Nucleus accumbens (tissue), 56 donors: ENCODE measurements at places on chromosomes 7 and 10.

GRCh38 chr10:98429320-98430072 lies 14.5 kb upstream of the PYROXD2 start:
- no peak for DNase-seq

DNA sequence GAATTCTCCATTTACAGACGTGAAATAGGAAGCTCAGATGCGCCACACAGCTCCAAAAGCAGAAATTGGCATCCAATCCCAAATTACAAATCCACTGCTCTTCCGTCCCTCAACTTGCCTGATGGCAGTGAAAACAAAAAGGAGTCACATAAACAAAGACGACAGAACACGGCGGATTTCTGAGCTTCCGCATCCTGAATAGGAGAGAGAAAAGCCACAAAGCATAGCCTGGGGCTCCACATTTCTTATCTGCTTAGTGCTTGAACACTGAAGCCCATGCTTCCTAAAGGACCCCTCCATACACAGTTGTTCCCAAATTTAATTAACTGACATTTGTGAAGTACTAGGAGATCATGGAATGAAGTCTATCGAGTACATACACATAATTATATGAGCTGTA lies 32.6 kb downstream of the BEND7 start:
- no peak for DNase-seq

- no peak for DNase-seq
Observed at GRCh38 chr7:90242369-90243168, 2.4 kb upstream of the CFAP69 start.

GRCh38 chr10:120516426-120516825 lies 59.4 kb downstream of the PLPP4 start:
- DNase-seq, result no peak

GRCh38 chr10:63770523-63770922 lies 249.3 kb downstream of the REEP3 start:
- DNase-seq, result no peak

- DNase-seq, result no peak
Observed at GRCh38 chr10:82294874-82295378, 419.9 kb downstream of the NRG3 start.

DNA sequence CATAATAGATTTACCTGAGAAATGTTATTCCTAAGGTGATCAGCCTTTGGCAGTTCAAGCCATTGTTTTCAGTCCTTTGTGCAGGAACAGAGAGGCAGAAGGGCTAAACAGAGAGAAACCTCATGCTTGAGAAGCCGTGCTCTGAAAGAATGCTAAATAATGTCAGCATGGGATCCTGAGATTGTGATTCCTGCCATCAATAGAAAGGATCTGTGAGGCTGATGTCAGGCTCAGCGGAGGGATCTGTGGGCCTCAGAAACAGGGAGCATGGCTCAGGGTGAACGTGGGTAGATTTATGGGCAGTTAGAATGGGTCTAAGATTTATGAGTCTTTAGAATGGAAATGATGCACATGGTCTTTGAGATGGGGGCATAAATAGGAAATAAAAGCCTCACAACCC lies 439.2 kb upstream of the IGFBP3 start:
- no peak for DNase-seq

- DNase-seq, result no peak
Observed at GRCh38 chr7:99030951-99031350, 113.0 kb downstream of the SMURF1 start.

GRCh38 chr7:26409661-26410547 lies 118.2 kb downstream of the SNX10 start:
- DNase-seq, result no peak

DNA sequence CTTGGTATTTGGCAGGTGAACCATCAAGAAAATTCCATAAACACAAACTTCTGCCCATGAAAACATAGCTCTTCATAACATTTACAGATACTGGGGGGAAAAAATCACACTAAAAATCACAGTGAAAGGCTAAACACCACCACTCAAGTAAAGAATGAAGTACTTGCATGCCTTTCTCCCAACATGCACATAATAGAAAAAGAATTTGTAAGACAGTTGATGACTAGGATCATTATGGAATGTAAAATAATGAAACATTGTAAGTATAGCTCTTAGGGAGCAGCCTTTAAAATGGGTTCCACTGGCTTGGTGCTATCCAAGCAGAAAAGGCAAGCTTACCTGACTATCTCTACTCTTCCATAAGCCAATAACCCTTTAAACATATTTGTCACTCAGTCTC lies 299.9 kb upstream of the LRRN3 start:
- DNase-seq, result no peak

- no peak for DNase-seq
Observed at GRCh38 chr10:9823268-9823930, 1194.3 kb upstream of the CELF2 start.

DNA sequence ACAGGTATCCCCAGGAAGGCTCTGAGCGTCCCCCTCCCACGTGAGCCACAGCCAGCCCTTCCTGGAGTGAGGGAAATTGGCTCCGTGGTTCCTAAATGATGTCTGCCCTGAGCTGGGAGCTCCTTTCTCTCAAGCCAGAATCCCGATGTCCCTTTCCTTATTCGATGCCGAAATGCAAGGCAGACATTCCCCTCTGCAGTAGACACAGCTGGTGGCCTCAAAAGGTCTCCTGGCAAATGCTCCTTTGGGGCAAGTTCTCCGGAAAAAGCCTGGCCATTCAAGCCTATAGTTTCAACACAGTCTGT lies 98.9 kb downstream of the HIP1 start:
- DNase-seq, result no peak

DNA sequence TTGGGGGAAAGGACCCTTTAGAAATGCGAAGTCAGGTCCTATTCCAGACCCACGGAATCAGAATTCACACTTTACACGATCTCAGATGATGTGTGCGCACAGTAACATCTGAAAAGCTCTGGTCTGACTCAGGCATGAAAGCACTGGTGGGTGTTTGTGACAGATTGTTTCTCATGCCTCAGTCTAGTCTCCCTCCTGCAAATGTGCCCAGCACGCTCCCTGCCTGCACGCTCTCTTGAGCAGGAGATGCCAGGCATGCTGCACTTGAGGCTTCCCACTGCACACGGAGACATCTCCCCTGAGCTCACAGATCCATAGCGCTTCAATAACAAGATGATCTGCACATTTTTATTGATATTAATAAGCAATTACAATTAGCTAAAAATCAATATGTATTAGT lies 23.6 kb upstream of the ZNF37A start:
- DNase-seq, result no peak
